ENCODE measurements at places on chromosomes 7 and 10. TPM values are rescaled to one million over a fixed set of nuclear protein-coding genes. Genes with fewer than 3 reads are reported as not detected.

DNA sequence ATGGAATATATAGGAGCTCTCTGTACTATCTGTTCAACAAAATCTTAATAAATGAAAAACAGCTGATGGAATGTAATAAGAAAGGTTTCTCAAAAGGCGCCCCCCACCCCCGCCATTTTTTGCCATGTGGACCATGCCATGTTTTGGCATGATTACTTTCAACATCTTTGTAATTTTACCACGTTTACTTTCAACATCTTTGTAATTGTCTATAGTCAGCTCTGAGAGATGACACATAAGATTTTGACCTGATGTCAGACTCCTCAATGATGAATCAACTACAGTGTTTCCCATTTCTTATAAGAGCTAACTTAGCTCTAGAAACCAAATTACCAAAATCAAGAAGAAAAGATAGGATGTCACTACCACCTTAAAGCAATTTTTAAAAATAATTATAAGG, 144.9 kb upstream of the AHR start:
- no peak for DNase-seq
- H3K4me1 ChIP-seq = no peaks in the 10 kb centered on the region
- H3K36me3 ChIP-seq = no peaks in the 10 kb centered on the region
- H3K27me3 ChIP-seq = no peaks in the 10 kb centered on the region

GRCh38 chr10:19640566-19641263, 175.5 kb upstream of the PLXDC2 start:
- no peak overlapping the region for H3K4me3 ChIP-seq
- H3K36me3 ChIP-seq = no peaks in the 10 kb centered on the region
- DNase-seq = no peak
- no peaks in the 10 kb centered on the region for H3K27me3 ChIP-seq
- H3K4me1 ChIP-seq = no peaks in the 10 kb centered on the region
- H3K27ac ChIP-seq = no peak overlapping the region

GRCh38 chr7:140034421-140034820, 28.3 kb downstream of the PARP12 start:
- no peak overlapping the region for H3K27ac ChIP-seq
- no peak overlapping the region for H3K4me3 ChIP-seq
- H3K27me3 ChIP-seq = no peaks in the 10 kb centered on the region
- DNase-seq = no peak
- H3K36me3 ChIP-seq = peaks cover 16% of the 10 kb centered on the region

TRIM50 gene
- total RNA-seq = not detected

DNA sequence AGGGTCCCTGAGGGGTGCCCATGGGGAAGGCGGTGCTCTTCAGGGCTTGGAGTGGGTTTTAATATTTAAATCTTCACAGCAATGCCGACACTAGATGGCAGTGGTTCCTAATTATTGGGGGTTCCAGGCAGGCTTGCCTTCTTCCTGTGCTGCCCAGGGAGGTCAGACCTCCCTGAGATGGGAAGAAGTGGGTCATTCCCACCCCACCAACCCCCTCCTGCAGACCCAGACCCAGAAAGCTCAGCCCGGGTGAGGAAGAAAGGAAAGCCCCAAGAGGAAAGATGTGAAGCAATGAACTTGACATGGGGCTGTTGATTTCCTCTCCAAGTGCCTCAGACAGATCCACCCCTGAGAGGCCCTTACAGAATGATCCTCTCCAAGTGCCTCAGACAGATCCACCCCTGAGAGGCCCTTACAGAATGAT, 85.1 kb upstream of the LANCL2 start:
- no peaks in the 10 kb centered on the region for H3K4me1 ChIP-seq
- peak; percentile 60 for DNase-seq
- no peak overlapping the region for H3K27ac ChIP-seq
- H3K27me3 ChIP-seq = no peaks in the 10 kb centered on the region

DNA sequence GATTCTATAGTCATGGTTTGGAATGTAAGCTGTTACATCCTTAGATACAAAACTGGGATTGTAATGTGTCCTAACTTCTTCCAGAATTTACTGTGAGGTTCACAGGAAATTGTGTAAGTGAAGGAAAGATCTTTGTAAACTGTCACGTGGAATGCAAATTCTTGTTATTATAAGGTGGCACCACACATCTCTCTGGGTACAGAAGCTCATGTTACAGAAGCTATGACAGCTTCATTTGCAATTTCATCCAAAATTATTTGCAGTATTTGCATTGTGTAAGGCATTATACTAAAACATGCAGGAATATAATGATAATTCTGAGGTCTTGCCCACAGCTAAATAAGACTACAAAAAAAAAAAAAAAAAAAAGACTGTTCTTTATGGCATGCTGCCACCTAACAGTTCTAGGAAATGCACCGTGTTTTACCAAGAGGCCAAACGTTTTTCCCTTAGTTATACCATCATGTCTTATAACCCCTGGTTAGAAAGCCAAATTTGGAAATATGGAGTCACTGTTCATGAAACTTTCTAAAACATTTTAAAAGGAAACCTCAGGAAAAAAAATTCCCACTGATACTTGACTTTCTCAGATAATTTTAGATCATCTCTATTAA, 17.6 kb downstream of the MINDY3 start:
- DNase-seq = no peak
- no peaks in the 10 kb centered on the region for H3K27me3 ChIP-seq
- H3K27ac ChIP-seq = no peak overlapping the region
- no peaks in the 10 kb centered on the region for H3K4me1 ChIP-seq
- H3K36me3 ChIP-seq = no peaks in the 10 kb centered on the region

SMKR1 gene
- 1.5 TPM for total RNA-seq

DNA sequence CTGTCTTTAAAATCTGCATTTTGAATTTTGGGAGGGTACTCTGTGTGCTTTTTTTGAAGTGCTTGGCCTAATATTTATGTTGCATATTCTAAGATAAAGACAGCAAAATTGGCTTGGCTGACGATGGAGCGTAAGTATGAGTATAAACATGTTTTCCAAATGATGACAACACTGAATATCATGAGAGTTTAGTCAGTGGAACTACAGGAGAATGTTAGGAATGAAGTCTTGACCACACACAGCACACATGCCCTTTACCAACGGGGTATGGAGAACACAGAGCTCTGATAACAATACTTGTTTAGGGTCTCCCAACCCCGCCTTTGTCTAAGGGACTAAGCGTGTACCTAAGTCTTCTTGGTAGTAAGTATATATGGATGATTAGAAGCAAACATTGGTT, 253.9 kb upstream of the FZD8 start:
- H3K4me3 ChIP-seq = no peak overlapping the region
- H3K27ac ChIP-seq = no peak overlapping the region
- no peak for DNase-seq
- no peaks in the 10 kb centered on the region for H3K36me3 ChIP-seq

DNA sequence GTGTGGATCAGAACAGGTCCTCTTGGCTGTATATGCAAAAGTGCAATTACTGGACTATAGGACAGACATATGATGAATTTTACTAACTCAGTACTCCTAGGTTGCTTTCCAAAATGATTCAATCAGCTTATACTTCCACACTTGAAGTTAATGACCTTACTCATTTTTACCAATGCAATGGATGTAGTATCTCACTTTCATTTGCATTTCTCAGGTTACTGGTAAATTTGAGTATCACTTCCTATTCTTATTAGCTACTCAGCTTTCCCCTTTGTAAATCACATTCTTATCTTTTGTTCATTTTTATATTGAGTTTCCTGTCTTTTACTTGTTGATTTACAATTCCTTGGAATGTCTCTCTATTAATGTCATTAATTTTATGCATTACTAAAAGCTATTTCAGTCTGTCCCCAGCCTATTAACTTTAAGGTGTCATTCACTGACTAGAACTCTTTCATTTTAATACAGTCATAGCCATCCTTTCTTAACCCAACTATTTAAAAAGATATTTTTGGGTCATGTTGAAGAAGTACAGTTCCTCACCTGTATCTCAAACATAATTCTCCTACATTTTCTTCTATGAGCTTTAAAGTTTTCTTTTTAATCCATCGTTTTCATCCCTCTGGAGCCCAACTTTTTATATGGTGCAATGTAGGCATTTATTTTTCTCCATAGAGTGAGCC, 88.6 kb downstream of the VIM start:
- H3K27ac ChIP-seq = no peak overlapping the region
- H3K27me3 ChIP-seq = no peaks in the 10 kb centered on the region
- no peaks in the 10 kb centered on the region for H3K36me3 ChIP-seq
- no peaks in the 10 kb centered on the region for H3K4me1 ChIP-seq
- no peak overlapping the region for H3K4me3 ChIP-seq

DNA sequence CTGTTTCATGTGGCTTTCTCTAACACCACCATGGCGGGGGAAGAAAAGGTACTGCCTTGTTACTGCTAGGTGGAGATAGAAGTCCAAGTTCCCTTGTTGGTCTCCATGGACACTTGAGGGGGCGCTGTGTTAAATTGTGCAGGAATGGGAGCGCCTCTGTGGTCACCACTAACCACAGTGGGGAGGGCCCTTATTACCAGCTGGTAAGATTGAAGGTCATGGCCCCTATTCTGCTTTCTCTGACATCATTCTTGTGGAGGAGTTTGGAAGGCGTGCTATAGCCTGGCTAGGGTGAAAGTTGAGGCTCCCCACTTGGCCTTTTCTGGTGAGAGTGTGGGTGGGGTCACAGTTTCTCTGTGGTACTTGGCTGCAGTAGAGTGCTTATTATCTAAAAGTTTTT, 14.9 kb upstream of the MXI1 start:
- peaks cover 10% of the 10 kb centered on the region for H3K27me3 ChIP-seq
- DNase-seq = no peak
- no peak overlapping the region for H3K27ac ChIP-seq
- no peaks in the 10 kb centered on the region for H3K4me1 ChIP-seq
- H3K36me3 ChIP-seq = no peaks in the 10 kb centered on the region

- peak overlapping the region; percentile 13 for H3K27ac ChIP-seq
- no peak overlapping the region for H3K4me3 ChIP-seq
- no peaks in the 10 kb centered on the region for H3K36me3 ChIP-seq
- no peaks in the 10 kb centered on the region for H3K27me3 ChIP-seq
- DNase-seq = no peak
These were observed 171.3 kb upstream of the ITGB1 start for GRCh38 chr10:33129141-33129995.

GRCh38 chr7:42227541-42227935, 9.5 kb downstream of the GLI3 start:
- H3K36me3 ChIP-seq = no peaks in the 10 kb centered on the region
- peaks cover 9% of the 10 kb centered on the region for H3K27me3 ChIP-seq
- DNase-seq = no peak
- H3K27ac ChIP-seq = no peak overlapping the region
- H3K4me1 ChIP-seq = no peaks in the 10 kb centered on the region

GRCh38 chr10:78215645-78216044, 182.0 kb downstream of the RPS24 start:
- no peak overlapping the region for H3K27ac ChIP-seq
- H3K4me3 ChIP-seq = no peak overlapping the region
- no peak for DNase-seq
- H3K27me3 ChIP-seq = no peaks in the 10 kb centered on the region
- H3K4me1 ChIP-seq = no peaks in the 10 kb centered on the region

DNA sequence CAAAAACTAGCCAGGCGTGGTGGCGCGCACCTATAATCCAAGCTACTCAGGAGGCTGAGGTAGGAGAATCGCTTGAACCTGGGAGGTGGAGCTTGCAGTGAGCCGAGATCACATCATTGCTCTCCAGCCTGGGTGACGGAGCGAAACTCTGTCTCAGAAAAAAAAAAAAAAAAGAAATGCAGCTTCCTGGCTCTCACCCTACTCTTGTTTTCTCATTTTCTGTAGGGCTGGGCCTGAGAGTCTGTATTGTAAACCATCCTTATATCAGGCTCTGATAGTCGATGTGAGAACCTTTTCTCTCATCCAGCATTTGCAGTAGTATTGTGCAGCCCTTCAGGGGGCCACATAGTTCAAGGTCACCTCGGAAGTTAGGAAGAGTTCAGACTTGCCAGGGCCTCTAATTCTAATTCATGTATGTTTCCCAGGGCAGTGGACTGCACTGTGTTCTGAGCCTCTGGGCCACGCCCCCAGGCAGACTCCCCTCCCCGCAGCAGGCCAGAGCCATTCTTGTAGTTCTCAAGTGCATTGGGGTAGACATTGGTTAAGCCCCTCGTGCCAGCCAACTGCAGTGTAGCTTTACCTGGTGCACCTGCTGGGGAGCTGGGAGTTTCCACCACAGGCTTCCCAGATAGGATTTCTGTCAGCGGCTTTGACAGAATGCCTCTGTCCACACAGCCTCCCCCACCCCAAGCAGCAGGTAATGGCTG, 38.3 kb upstream of the PDCD4 start:
- H3K4me1 ChIP-seq = peaks cover 26% of the 10 kb centered on the region
- H3K27me3 ChIP-seq = no peaks in the 10 kb centered on the region

TMEM213 gene
- total RNA-seq = not detected

DNA sequence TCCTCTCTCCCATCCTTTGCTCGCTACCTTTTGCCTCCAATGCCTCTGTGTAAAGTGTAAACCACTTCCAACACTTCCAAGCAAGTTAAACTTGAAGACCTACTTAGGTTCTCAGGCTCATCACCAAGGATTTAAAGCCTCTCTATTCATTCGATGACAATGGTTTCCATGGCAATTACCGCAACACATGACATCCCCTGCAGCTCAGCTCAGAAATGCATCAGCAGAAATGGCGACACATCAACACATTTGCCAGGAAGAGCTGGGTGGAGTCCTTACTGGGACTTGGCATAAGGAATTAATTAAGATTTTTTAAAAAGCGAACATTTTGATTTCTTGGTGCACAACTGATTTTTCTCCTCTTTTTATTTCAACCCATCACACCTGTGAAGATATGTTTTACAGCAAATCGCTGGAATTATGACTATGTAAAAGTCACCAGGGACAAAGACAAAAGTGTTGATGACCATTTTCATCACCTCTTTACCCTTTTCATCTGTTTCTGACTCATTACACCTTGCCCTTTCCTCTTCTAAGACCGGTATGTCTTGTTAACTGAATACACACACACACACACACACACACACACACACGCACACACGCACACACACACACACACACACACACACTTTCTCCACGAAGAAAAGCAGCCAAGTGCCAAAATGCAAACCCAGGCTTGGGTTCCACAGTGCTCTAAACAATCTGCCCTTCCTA, 453.4 kb upstream of the CELF2 start:
- no peak overlapping the region for H3K27ac ChIP-seq
- no peaks in the 10 kb centered on the region for H3K4me1 ChIP-seq
- H3K4me3 ChIP-seq = no peak overlapping the region
- no peaks in the 10 kb centered on the region for H3K27me3 ChIP-seq
- no peaks in the 10 kb centered on the region for H3K36me3 ChIP-seq

PLA2G12B gene
- total RNA-seq = not detected
